ENCODE measurements at places on chromosomes 5 and 9.

DNA sequence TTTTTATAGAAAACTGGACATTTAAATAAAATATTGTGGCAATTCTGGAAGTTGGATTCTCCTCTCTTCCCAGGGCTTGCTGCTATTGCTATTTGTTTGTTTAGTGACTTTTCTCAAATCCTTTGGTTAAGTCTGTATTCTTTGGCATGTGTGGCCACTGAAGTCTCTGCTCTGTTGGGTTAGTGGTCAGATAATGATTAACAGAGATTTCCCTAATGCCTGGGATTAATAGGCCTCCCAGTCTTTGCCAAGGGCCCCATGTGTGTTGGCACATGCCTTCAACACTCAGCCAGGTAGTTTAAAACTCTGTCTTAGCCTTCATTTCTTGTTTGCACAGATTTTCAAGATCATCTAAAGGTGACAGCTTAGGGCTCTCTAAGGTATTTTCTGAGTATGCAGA lies 92.8 kb upstream of the EPB41L4A start:
- DNase-seq = no peak

DNA sequence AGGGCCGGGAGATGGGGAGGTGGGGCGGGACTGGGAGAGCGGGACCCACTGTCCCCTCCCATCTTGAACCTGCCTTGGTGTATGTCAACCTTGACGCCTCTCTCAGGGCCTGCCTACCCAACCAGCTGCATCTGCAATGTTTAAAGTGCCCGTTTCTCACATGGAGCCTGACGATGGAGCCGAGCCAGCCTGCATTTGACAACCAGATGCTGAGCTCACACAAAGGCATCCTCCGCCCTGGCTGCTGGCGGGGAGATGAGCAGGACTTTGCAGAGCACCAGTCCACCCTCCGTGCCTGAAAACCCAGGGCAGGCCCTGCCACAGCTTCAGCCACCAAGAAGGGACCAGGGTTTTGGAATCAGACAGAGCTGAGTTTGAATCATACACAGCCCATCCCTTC lies 141.1 kb upstream of the SMIM23 start:
- no peak for DNase-seq

DNA sequence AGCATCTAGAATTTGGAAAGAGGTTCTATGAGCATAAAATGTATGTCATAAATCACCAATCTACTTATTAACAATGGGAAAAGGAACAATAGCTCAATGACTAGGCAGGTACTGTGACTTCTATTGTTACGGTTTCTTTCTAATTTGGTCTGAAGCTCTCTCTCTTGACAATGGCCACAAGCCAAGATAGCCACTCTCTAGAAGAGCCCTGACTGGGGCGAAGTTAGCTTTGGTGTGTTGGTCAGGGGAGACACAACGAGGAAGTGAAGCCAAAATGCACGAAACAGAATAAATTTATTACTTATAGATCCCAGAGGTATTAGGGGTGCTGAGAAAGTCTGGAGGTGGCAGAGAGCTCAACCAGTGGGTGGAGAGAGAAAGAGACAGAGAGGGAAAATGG lies 9.4 kb upstream of the RAD23B start:
- DNase-seq = no peak

- DNase-seq = peak; percentile 24
These were observed at the start of gene ZNF883 for GRCh38 chr9:113011911-113012381. Gene ZNF883 (minus strand): TSS chr9:113012192.

DNA sequence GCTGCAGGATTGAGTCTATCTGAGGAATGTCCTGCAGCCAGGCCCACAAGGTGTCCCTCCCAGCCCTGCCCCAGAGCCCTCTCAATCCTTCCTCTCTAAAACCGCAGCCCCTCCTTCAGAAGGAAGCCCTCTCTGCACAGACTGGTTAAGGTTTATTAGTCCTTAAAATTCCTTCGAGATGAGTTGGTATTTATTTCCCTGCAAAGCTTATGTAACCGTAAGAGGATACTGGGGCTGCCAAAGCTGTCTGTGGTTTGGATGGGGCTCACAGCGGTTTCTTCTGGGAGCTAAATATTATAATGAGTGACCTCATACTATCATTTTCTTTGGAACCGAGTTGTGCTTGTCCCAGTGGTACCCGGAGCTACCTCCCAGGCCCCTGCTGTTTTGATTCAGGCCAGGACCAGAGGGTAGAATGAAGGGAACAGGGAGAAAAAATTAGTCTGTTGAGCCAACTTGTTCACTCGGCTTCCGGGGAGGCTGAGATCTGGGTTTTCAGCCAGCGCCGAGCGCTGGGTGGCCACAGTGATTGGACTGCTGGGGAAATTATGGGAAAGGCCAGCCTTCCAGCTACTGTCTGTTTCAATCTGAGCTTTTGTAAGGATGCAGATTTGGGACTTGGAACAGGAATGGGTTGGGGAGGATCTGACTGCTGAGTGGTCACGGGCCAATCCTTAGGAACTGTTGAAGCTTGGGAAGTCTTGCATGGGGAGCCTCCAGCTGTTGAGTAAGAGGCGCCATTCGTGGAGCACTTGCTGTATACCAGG lies 107.5 kb downstream of the NDFIP1 start:
- no peak for DNase-seq

DNA sequence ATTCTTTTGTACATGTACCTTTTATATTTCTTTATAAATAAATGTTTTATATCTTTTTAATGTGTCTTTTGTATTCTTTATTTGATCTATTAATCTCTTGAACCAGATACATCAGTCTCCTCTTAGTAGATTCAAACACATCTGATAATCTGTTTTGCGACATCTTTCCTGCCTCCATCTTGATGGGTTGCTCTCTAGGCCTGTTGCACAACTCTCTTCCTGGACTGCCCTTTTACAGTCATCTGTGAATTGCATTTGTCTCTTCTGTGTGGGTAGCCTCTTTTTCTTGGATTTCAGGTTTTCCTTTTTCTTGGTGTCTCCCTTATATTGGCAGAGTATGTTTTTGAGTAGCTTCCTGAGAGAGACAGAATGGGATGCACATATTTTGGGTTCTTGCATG lies 6.2 kb downstream of the ZFYVE16 start:
- DNase-seq = no peak

DNA sequence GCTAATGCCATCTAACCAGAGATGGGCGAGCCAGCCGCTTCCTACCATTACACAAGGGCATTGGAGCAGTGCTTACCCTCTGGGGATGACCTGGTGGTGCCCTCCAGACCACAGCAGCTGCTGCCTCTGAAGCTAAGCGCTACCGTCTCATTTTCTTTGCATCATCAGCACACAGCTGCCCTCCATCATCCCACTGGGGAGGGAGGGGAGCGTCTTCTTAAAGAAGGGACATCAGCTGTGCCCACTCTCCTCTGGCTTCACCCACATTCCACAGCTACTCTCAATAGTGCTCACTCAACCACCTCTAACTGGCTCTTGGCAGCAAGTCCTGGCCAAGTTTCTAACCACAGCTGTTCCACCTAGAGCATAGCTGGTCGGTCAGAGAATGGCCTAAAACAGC lies 503.4 kb downstream of the NFIB start:
- DNase-seq = no peak

GRCh38 chr5:8826508-8826907 lies 719.4 kb downstream of the SEMA5A start:
- no peak for DNase-seq

GRCh38 chr5:144857454-144857853 lies 686.8 kb downstream of the KCTD16 start:
- DNase-seq = no peak

DNA sequence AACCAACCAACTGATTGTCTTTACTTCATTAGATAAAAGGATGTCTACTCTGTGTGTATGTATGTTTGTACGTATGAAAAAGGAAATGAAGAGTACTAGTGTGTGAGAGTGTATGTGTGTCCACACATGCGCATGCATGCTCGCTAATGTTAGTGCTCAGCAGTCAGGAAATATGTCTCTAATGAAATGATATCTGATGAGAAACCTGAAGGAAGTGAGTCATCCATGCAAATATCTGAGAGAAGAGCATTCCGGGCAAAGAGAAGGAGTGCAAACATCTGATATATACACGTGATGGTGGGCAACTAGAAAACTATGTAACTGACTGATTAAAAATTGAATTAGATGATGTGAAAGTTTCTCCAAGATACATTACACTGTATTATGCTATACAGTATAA lies 29.6 kb upstream of the UGCG start:
- DNase-seq = no peak

- DNase-seq = no peak
These were observed 529.2 kb downstream of the EBF1 start for GRCh38 chr5:158570502-158570901.

DNA sequence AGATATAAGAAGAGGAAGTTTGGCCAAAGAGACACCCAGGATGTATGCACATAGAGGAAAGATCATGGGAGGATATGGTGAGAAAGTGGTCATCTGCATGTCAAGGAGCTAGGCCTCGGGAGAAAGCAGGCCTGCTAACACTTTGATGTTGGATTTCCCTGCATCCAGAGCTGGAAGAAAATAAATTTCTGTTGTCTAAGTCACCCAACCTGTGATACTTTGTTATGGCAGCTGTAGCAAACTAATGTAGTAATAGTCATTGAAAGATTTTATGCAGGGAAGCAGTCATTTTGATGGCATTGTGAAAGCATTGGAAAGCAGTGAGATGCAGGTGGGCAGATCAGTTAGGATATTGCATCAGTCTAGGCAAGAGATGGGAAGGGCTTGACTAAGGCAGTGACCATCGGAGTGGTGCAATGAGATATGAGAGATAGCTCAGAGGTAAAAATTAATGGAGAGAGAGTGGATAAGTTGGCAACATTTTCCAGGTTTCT lies 24.5 kb upstream of the FOCAD start:
- no peak for DNase-seq

DNA sequence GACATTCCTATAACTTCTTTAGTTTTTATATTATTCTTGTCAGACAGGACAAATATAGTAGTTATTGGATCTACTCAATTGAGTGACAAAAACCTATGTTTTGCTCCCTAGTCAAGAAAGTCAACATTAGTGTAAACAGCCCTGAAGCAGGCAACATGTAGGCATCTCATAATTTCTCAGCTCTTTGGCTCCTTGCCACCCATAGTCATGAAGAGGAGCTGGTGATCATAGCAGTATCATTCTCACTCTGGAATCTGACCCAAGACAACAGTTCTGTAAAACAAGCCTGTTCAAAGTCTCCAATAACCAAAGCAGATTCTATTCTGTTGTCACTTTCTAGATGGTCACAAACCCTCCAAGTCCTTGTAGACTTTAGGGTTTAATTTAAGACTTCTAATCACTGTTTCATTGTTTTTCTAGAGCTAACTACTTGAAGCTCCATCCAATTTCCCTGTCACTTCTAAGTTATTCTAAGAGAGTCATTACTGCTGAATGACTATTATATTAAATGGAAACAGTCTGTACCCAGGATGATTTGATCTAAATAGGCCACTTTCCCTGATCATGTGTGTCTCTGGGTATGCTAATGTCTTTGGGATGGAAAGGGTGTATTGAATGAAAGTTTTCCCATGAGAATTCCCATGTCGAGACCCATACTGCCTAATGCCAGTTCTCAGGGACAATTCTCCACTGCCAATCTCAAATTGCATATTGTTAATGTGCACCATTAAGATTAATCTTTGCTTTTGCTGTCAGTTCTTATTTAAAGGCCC lies 533.3 kb downstream of the ACTL7B start:
- DNase-seq = no peak

DNA sequence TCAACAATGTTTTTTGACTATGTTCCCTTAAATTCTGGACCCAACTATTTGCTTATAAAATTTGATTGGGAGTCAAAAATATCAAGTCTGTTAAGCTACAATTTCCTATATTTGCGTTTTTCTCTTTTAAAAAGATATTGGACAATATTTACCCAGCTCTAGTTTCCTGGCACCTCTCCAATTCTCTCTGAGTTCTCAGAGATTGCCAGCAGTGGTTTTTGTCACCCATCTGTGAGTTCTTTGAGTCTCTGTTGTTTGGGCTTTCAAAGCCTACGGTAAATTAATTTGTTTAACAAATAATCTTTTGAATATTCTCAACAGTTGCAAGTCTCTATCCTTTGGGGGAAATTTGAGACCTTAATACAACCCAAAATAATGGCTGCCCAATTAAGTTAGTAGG lies 174.2 kb upstream of the PUM3 start:
- no peak for DNase-seq

GRCh38 chr9:133976887-133977286 lies 15.2 kb downstream of the VAV2 start:
- no peak for DNase-seq

- DNase-seq = peak; percentile 68
These were observed at the start of gene CDKN2B for GRCh38 chr9:22008717-22009505. Gene CDKN2B (minus strand): TSS chr9:22009305. CDS start chr9:22008953, 352 bp downstream.

DNA sequence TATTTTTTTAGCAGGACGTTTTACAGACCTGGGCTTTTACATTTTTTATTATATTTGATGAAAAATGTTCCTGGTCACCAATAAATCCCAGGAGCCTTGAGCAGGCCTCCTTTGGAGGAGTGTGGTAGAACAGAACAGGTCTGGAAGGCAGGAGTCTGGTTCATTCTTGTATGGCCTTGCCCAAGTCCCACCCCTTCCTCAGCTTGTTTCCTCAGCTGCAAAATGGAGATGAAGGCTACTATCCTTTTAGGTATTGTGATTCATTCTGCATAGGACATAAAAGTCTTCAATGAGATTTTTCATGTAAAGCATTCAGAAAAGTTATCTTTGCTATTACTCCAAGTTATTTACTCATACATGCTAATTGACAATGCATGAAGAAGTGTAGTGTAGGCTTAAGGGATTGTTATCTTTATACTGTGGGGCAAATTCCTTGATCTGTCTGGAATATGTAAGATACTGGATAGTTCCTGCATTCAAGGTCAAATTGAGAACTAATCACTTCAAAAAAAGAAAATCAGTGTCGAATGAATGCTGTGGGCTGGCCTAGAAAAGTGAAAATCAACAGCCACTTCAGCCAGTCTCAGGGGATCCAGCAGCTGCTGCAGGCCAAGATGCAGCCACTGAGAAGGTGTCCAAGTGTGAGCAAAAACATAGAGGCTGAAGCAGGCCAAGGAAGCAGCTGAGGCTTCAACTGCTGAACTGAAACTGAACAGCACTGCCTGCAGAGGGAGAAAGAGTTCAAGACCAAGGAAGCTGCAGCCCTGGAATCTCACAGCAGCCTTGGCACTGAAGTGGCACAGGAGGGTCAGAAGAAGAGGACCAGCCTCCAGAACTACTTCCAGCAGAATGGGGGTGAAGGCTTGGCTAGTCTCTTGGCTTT lies 15.5 kb upstream of the SLC36A3 start:
- DNase-seq = no peak

DNA sequence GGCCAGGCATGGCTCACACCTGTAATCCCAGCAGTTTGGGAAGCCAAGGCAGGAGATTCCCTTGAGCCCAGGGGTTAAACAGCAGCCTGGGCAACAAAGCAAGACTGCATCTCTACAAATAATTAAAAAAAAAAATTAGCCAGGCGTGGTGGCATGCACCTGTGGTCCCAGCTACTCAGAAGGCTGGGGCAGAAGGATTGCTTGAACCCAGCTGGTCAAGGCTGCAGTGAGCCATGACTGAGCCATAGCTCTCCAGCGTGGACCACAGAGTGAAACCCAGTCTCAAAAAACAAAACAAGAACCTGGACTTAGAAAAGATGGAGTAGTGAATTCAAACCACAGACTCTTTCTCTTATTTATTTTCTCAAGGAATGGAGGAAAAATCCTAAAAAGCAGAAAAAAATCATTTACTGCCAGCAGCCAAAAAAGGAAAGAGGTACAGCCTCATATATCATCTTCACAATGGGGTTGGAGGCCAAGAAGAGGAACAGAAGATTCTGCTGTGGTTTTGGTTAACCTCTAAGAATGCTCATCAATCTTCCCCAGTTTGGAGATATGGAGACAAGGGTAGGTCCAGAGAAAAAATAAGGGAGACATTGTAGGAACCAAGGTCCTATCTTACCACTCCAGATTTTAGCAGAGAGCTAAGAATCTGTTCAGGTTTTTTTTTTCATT lies 40.0 kb upstream of the MYO10 start:
- no peak for DNase-seq

- no peak for DNase-seq
These were observed 41.6 kb upstream of the GGTA1 start for GRCh38 chr9:121541256-121541655.

Measured in stimulated activated naive CD8-positive, alpha-beta T cell treated with anti-CD3 and anti-CD28 coated beads, Interleukin-15, amount 100 ng/mL, for 72 hours (primary cell).